Stimulated activated naive CD4-positive, alpha-beta T cell (primary cell): ENCODE measurements at places on chromosomes 4 and X.

DNA sequence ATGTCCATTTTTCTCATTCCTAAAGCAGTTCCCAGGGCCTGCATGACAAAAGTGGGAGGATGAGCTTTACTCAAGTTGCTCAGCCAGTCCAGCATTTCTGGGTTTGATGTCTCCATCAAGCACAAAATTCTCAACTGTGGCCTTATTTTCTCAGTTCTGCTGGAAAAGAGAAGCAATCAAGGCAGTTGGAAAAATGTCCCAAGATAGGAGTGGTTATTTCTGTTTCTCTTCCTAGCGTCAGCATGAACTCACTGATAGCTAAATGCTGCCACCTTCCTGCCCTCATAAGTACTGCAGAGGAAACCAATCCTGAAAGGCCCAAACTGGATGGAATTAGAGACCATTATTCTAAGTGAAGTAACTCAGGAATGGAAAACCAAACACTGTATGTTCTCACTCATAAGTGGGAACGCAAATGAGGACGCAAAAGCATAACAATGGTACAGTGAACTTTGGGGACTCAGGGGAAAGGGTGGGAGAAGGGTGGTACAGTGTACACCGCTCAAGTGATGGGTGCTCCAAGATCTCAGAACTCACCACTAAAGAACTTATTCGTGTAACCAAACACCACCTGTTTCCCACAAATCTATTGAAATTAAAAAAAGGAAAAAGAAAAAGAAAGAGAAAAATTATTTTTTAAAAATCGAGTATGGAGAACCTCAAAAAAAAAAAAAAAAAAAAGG lies 29.6 kb downstream of the ADH7 start:
- no peak for DNase-seq

GRCh38 chrX:35625714-35626113 lies 172.4 kb upstream of the MAGEB16 start:
- DNase-seq: no peak

DNA sequence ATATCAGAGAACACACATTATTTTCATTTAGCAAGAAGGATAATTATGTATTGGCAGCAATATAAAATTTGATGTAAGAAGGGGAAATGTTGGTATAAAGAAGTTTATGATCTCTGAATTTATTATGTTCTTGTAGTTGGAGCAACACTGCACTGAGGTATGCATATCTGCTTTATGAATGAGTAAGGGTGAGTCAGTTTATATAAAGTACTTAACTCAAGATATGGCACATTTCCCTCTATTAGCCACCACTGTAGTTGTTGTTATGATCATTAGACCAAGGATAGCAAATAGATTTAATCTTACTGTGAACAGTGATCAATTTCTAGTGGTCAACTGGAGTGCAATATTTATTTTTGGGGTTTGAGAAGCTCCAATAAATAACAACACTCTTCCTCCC lies 66.6 kb downstream of the SNX25 start:
- DNase-seq: no peak

DNA sequence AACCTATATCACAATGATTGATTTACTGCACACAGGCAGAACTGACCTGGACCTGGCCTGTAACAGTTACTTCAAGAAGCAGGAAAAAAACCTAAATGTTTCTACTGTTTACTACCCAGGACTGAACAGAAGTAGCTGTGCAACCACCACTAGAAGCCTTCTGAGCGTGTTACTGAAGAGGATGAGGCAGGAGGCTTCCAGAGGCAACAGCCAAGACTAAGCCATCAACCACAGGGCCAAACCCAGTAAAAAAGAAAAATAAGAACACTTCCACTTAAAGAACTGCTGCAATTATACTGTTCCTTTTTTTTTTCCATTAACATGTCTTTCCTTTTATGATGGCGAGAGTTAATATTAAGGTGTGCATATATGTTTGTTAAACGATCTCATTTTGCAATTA lies 29.4 kb upstream of the TTC29 start:
- no peak for DNase-seq

DNA sequence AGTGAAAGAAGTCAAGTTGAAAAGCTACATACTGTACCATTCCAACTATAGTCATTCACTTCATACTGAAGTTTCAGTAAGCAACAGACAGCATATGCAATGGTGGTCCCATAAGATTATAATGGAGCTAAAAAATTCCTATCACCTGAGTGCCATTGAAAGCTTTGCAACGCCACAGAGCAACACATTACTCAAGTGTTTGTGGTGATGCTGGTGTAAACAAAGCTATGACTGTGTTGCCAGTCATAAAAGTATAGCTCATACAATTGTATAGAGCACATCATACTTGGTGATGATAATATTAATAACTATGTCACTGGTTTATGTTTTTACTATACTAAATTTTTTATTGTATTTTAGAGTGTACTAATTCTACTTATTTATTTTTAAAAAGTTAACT lies 78.9 kb downstream of the NAF1 start:
- DNase-seq: no peak

GRCh38 chr4:127236889-127237288 lies 395.9 kb upstream of the INTU start:
- DNase-seq: no peak

- no peak for DNase-seq
Measured at GRCh38 chrX:44785652-44786051, 58.2 kb upstream of the DUSP21 start.

DNA sequence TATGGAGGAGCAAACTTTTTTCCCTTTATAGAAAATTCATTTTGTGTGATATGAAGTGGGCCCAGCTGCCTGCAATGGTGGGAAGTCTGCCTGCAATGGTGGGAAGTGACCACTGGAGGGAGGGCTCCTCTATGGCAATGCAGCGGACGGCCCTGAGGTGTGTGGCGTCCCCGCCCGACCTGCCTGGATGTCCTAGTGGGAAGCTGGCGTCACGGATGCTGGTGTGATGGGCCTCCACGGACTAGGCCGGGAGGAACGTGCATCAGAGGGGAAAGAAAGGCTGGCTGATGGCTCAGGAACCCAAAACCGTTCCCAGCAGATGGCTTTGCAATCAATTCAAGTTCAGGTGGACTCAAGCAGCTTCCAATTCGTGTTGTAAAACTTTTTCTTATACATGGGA lies 177.9 kb downstream of the AFAP1 start:
- peak; percentile 18 for DNase-seq

DNA sequence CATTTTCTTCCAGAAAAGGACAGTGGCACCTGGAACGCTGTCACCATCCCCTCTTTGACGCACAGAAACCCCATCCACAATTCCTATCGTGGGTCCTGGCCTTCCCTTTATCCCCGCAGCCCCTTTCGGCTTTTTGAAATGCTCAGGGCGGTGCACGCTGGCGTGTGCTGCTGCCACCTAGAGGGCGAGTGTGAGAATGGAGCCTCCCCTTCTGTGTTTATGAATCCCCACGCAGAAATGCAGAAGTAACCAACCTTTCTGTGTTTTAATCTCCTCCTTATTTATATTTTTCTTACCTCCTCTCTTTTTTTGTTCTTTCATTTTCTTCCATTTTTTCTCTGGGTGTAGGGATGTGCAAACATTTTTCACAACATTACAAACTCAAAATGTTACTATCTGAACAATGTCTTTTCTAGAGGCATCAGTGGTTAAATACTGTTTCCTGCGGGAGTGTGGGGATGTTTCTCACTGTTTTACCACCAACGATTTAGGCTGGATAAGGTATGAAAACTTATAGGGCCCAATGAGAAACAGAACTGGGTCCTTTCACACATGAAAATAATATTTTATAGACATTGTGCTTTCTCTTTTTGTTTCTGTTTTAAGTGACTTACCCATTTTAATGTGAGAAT lies 50.0 kb downstream of the TMA16 start:
- peak; percentile 24 for DNase-seq

- DNase-seq: no peak
Measured at GRCh38 chr4:36183232-36183631, 61.1 kb downstream of the ARAP2 start.

- no peak for DNase-seq
Measured at GRCh38 chrX:285076-285677, 4.0 kb downstream of the PLCXD1 start.

DNA sequence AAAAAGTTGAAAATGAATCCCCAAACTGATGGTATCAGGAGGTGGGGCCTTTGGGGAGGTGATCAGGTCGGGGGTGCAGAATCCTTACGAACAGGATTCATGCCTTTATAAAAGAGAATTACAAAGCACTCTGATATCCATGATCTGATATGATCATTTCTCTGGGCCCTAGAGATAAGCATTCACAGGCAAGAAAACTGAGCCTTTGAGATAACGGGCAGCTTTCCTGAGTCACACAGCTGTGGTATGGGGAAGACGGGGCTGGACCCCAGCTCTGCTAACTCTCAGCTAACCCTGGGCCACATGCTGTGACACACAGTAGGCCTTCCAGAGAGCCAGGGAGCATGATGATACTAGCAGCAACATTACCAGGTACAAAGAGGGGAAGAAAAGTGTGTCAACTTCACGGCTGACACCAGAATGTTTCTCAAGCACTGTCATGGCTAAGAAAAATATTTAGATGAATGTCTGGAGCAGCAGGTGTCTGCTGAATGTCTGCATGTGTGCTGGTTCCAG lies 85.1 kb downstream of the SLC2A9 start:
- DNase-seq: no peak

DNA sequence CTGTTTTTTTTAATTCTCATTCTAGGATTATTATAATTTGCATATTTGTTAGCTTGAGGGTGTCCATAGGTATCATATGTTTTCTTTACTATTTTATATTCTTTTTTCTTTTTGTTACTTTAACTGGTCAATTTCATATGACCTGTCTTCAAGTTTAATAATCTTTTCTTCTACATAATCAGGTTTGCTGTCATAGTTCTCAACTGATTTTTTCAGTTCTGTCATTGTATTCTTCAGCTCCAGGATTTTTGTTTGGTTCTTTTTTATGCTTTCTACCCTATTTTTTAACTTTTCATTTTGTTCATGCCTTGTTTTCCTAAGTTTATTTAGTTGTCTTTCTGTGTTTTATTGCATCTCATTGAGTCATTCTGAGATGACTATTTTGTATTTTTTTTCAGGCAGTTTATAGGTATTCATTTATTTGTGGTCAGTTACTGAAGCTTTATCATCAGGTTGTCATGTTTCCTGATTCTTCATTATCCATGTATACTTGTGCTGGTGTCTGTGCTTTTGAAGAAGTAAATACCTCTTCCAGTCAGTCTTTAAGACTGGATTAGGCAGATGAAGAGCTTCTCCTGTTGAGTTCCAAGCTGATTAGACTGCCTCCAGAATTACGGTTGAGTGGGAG lies 220.3 kb upstream of the VEGFC start:
- no peak for DNase-seq

GRCh38 chrX:16786791-16787735 lies 797 bp downstream of the TXLNG start:
- DNase-seq: peak; percentile 5

- DNase-seq: peak; percentile 23
Measured at GRCh38 chr4:54093324-54094240, 6.4 kb upstream of the GSX2 start.

DNA sequence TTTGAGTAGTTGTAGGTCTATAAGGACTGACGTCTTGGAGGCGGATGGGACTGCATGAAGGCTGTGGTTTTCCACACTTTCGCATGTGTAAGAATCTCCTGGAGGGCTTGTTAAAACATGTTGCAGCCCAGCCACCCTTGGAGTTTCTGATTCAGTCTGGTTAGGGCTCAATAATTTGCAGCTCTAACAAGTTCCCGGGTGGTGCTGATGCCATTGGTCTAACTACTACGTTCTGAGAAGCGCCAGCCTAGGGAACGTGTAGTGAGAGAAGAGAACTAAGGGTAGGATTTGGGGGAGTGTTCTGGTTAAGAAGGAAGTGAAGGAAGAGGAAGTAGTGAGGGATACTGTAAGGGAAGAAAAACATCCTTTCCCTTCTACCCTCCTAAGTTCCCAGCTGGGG lies 138.9 kb downstream of the LARP7 start:
- DNase-seq: no peak

DNA sequence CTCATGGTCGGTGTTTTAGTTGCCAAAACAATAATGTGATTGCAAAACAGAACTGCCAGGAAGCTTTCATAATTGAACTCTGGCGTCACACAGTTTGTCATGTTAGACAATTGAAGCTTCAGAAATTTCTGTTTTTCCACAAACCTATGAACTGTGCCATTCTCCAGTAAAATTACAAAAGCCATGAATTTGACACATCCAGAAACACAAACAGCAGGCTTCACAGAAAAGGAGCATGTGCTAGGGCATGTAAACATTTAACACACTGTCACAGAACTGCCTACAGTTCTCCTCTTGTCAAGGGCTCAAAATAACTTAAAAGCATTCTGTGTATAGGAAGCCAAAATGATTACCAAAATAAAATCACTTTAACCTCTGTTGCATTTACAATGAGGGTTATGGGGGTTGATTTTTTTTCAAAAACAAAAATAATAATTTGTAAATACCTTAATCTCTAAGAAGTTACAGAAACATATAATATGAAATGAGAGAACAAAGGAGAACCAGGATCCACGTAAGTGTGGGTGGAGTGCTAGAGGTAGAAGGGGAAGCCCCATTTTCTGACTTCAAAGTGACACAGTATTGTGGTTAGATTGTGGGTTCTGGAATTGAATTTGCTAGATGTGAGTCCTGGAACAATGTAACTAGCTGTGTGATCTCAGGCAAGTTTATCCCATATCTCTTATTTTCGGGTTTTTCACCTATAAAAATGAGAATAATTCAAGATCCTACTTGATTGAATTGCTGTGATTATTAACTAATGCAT lies 295.0 kb downstream of the CENPC start:
- DNase-seq: no peak

DNA sequence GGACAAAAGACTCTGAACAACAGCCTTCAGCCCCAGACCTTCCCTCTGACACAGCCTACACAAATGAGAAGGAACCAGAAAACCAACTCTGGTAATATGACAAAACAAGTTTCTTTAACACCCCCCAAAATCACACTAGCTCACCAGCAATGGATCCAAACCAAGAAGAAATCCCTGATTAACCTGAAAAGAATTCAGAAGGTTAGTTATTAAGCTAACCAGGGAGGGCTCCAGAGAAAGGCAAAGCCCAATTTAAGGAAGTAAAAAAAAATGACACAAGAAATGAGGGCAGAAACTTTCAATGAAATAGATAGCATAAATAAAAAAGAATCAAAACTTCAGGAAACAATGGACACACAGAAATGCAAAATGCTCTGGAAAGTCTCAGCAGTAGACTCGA lies 224.0 kb downstream of the TRIML1 start:
- no peak for DNase-seq

DNA sequence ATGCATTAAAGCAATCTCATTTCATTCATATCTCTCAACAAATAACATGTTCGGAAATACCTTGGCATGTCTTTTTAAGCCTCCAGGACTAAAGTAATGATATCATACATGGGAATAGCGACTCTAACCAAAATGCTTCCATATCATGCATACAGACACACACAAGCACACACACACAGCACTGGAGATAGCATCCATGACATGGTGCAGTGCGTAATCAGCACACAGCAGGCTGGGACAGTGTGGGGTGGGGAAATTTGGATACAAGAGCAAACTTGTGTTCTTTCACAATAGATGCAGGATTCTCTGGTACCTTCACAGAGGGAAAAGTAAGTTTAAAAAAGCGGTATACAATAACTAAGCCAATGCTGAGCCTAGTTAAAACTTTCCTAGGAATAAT lies 132.3 kb upstream of the HPGD start:
- no peak for DNase-seq

- DNase-seq: no peak
Measured at GRCh38 chrX:104987063-104987462, 233.4 kb downstream of the TEX13A start.
